ENCODE measurements at places on chromosomes 1 and 21.

DNA sequence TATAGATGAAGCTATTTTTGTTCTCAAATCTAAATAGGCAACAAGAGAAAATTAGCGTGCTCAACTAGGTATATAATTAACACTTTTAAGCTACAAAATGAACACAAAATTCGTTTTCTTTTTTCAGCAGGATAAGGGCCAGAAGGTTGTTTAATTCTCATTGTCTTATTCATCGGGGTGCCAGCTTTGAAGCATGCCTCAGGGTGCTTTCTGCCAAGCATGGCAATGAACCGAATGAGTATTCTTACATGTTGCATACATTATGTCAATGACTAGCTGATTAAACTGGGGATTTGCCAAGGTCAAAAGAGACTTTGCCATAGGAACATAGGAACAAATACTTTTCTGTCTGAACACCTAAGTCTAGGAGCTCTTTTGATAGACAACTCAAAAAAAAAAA is 102.0 kb upstream of the MAP1LC3C start:
- no peak for DNase-seq

GRCh38 chr21:32096411-32096810 is 182.4 kb downstream of the MIS18A start:
- DNase-seq = no peak

GRCh38 chr1:226054519-226055327 is 7.8 kb upstream of the H3-3A start:
- DNase-seq = no peak

DNA sequence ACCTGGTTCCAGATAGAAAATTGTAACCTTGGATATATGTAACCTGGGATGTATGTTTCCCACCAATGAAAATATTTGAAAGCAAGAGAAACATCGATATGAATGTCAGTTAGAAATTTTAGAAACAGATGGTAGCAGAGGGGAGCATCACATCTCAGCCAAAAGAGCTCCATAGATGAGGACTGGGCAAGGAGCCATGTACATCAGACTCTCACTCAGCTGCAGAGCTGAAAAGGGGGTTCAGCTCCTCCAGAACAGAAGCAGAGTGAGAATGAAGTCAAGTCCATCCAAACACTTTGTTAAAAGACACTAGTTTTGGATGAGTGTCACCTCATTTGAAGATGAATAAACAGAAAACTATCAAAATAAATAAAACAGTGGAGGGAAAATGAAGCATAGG is 202.4 kb downstream of the HMCN1 start:
- DNase-seq = no peak

- no peak for DNase-seq
Measured at GRCh38 chr1:183910845-183911244, 105.9 kb downstream of the RGL1 start.

GRCh38 chr1:225580238-225581099 is 72.5 kb downstream of the ENAH start:
- no peak for DNase-seq

DNA sequence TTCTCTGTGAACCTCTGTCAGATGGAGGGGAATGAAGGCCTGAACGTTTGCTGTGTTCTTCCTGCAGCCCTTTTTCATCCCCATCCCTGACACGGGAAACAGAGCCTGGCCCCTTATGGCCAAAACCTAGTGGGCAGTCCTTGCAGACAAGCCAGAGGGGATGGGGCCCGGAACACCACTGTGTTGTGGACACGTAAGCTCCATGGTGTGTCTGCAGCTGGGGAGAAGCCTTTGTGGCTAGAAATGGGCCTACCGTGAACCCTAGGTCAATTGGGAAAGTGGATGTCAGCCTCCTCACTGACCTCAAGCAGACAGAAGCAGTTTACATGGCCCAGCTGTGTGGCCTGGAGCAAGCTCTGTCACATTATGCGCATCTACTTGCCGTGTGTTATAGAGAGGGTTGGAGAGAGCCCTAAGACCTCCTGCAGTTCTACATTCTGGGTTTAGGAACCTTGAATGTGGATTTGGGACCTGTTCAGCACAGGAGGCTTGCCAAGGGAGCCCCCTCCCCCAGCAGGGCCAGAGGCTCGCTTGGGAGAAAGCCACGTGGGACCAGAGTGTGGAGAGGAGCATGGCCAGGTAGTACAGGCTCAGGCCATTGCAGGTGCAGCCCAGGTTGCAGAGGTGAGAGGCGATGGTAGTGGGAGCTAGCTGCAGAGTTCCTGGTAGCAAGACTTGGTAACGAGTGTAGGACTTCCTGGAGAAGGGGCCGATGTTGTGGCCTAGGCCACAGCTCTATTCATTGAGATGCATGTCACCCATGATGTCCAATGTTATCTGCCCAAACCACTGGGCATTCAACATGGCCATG is 20.7 kb downstream of the PARS2 start:
- DNase-seq = no peak

DNA sequence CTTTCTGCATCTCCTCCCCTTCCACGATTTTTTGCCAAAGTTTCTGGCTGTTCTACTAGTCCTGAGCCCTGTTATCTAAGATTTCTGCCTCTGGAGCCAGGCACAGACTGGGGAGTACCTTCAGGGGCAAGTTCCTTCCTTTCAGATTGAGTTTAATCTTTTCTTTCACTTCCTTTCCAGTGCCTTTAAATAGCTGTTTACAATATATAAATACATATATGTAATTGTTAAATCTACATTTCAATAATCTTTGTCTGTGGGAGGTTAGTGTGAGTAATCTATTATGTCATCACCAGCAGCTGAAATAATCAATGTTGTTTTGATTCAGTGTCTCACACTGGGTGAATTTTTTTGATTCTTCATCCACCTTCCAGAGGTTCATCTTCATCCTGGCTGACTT is 31.8 kb downstream of the DIPK1A start:
- no peak for DNase-seq

DNA sequence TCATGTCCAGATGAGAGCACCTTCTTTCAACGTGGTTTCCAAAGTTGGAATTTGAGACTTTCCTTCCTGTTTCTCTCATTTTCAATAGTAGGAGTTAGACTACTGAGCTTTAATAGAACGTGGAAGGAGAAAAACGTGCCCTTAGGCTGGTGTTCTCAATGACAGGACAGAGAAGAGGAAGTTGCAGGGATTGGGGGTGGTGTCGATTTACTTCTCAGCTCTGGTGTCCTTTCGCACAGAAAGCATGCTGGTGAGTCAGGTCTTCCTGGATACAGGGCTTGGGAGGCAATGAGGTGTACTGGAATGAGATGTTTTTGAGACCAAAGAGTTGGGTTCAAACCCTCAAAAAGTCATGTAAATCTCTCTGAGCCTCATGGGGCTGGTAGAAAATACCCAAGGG is 67.1 kb downstream of the HIVEP3 start:
- DNase-seq = no peak

GRCh38 chr1:40712405-40712944 is 21.0 kb downstream of the NFYC start:
- DNase-seq = no peak

GRCh38 chr21:36874665-36875064 is 91.8 kb downstream of the HLCS start:
- DNase-seq = no peak

GRCh38 chr1:208047975-208048374 is 137.1 kb upstream of the CD34 start:
- no peak for DNase-seq

DNA sequence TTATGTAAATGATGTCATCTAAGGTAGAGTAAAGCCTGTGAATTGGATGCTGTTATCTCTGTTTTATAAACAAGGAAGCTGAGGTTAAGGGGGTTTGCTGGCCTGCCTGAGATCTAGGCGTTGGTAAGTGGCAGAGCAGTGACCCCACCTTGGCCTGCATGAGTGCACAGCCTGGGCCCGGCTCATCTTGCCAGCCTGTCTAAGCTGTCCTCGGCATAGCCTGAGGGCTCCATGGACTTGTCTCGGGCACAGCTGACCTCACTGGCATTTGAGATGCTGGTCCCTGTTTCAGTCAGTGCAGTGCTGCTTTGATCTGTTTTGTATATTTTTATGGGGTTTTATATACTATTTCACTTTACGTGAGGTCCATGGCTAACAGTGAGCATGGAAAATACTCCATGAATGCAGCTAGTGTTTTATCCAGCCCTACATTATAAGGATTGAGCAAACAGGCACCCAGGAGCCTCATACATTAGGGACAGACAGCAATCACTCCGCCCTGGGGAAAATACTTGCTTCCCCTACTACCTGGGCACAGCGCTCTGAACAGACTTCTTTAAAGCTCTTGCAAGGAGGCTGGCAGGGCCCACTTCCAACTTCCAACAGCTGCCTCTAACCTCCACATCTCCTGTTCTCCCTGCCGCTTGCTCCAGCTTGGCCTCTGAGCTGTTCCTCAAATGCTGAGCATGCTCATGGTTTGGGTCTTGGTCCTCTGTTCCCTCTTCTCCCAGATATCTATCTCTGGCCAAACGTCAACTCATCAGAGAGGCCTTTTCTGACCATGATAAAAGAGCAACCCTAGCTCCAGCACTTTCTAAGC is 150.6 kb upstream of the HMGB4 start:
- DNase-seq = no peak

GRCh38 chr1:214213136-214213535 is 67.8 kb upstream of the SMYD2 start:
- no peak for DNase-seq

- DNase-seq = no peak
Measured at GRCh38 chr1:41496080-41497055, 11.9 kb upstream of the EDN2 start.

DNA sequence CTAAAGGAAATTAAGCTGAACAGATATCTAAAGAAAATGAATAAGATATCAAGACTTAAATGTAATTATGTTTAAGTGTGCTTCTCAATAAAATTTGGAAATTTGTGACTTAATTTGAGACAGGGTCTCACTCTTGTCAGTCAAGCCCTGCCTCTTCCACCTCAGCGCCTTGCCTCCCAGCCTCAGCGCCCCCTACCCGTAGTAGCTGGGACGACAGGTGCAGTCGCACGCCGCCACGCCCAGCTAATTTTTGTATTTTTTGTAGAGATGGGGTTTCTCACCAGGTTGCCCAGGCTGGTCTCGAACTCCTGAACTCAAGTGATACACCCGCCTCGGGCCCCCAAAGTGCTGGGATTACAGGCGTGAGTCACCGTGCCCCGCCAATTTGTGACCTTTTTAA is 117.0 kb downstream of the CLEC20A start:
- DNase-seq = peak; percentile 3

DNA sequence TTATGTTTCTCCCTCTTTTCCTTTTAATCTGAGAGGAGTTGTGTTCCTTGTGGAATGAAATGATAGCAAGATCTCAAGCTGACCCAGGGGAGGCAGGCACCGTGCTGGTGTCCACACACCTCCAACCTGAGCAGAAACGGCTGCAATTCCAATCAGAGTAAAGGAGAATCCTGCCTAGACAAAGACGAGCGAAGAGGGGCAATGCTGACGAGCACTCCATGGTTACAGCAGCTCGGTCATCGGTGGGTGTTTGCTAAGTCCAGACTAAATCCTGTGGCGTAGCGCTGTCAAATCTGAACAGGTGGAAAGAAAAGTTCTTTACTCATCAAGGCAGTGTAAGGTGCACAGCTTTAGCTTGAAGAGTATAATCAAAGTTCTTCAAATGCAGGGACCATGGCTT is 74.8 kb downstream of the PLD5 start:
- no peak for DNase-seq

DNA sequence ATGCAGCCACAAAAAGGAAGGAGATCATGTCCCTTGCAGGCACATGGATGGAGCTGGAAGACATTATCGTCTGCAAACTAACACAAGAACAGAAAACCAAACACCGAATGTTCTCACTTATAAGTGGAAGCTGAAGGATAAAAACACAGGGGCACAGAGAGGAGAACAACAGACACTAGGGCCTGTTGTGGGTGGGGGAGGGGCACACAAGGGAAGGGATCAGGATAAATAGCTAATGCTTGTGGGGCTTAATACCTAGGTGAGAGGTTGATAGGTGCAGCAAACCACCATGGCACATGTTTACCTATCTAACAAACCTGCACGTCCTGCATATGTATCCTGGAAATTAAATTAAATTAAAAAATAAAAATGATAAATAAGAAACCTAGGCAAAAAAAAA is 969.9 kb downstream of the TTLL7 start:
- DNase-seq = no peak

- no peak for DNase-seq
Measured at GRCh38 chr21:38422082-38422481, 76.2 kb downstream of the ERG start.

DNA sequence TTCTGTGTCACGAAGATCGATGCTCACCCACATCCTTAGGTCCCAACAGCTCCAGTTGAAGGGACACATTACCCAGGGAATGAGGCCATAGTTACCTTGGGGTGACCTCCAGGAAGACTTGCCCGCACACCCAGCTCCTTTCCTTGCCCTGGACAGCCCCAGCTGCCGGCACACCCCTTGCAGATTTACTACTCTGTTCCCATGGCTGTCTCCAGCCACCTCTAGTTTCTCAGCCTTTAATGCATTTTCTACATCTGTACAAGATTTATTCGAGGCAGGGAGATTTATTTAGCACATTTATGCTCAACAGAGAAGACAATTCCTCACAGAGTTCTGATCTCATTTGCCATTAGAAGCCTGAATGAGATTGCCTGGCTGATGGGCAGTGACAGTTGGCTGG is 36.7 kb downstream of the SYT2 start:
- no peak for DNase-seq

DNA sequence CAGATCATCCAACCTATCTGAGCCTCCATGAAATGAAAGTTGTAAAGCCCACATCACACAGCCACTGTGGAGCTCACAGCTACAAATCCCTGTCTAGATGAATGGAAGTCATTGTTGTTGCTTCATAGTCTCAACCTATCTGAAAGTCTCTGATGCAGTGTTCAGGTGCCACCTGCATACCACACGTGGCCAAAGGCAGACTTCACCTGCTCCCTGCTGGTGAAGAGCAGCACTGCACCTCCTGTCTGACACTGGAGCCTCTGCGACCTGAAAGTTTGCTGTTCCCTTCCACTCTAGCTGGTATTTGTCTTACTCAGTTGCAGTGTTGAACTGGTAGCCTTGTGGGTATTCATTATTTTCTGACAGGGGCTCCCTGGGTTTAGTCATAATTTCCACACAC is 18.4 kb downstream of the LORICRIN start:
- DNase-seq = peak; percentile 54

DNA sequence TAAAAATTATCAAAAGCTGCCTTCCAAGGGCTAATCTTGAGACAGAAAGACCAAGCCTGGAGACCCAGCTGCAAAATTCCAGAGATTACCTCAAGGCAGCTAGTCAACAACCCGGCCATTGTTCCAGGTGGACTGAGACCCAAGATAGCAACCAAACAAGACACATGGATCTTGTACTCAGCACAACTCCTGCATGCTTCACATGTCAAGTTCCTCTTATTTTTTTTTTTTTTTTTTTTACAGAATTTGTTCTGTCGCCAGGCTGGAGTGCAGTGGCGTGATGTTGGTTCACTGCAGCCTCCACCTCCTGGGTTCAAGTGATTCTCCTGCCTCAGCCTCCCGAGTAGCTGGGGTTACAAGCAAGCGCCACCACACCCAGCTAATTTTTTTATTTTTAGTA is 40.1 kb downstream of the CD2 start:
- no peak for DNase-seq

GRCh38 chr1:91696321-91696720 is 189.6 kb downstream of the TGFBR3 start:
- no peak for DNase-seq

Measured in activated naive CD4-positive, alpha-beta T cell treated with anti-CD3 and anti-CD28 coated beads, Interleukin-2, amount 50 U/mL, for 72 hours (primary cell).